Femur (tissue), 1 donor: ENCODE measurements at places on chromosomes 2 and 18.

- DNase-seq = no peak
Observed at GRCh38 chr18:33581856-33582255, 3.8 kb downstream of the ASXL3 start.

- DNase-seq = no peak
Observed at GRCh38 chr2:113278742-113279139, at the start of gene PAX8. PAX8 (minus strand) TSS chr2:113278921; CDS start chr2:113278394, 527 bp downstream.

DNA sequence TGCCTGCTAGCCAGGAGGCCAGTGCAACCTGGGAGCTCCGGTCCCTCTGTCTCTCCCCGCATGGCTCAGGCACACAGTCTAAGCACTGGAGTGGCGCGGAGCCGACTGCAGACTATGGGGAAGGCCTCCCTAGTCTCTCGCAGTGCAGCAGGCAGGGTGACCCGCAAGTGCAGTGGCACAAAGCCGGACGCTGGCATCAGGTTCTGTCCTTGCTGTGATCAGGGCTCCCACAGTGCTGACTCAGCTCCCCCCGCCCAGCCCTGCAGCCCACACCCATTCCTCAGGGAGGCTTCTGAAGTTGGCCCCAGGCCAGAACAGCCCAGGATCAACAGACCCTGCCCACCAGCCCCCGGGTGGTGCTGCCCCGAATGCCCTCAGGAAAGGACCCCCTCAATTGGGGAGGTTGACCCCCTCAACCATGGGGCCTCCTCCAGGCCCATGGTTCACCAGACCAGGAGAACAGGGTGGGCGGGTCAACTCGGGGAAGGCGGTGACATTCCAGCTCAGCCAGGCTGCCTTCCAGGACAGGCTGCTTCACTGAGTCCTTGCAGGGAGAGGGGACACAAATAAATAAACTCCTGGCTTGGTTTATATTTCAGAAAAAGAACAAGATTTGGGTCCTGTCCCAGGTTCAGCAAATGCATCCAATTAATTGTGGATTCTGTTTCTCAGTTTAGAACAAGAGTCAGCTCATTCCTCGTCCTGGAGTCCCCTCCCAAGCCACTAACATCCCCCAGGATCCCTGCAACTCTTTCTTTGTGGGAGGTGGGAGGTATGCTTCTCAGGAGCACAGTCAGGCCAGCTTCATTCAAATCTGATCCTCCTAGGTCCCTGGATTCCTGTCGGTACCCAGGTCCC is 12.2 kb downstream of the BIN1 start:
- peak; percentile 81 for DNase-seq

DNA sequence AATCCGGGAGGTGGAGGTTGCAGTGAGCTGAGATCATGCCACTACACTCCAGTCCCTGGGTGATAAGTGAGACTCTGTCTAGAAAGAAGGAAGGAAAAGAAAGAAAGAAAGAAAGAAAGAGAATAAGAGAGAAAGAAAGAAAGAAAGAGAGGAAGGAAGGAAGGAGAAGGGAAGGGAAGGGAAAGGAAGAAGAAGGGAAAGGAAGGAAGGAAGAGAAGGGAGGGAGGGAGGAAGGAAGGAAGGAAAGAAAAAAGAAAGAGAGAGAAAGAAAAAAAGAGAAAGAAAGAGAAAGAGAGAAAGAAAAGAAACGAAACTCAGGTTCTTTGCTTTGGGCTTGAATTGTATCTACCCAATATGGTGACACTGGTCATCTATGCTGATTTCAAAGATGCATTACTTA is 102.3 kb upstream of the GATA6 start:
- no peak for DNase-seq

GRCh38 chr2:170449034-170449433 is 266.1 kb upstream of the SP5 start:
- no peak for DNase-seq

GRCh38 chr2:9652898-9653479 is 22.2 kb upstream of the YWHAQ start:
- no peak for DNase-seq

- DNase-seq = no peak
Observed at GRCh38 chr2:241109210-241110088, 7.4 kb upstream of the MTERF4 start.

GRCh38 chr18:61770279-61770678 is 122.5 kb downstream of the RNF152 start:
- no peak for DNase-seq

DNA sequence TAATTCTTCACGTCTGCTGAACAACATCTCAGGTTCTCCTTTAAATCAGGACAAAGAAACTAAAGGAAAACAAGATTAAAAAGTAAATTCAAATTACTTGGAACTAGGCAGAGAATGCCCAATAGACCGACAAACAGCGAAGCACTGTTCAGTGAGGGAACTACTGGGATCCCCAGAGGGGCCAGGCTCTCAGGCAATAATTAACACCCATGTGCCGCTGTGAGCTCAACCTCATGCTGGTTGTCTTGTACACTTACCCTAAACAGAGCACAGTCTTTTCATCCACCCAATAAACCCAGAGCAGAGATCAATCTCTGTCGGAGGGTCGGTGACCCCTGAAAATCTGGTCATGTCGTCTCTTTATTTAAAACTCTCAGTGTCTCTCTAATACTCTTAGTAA is 229.9 kb upstream of the CRIM1 start:
- no peak for DNase-seq

DNA sequence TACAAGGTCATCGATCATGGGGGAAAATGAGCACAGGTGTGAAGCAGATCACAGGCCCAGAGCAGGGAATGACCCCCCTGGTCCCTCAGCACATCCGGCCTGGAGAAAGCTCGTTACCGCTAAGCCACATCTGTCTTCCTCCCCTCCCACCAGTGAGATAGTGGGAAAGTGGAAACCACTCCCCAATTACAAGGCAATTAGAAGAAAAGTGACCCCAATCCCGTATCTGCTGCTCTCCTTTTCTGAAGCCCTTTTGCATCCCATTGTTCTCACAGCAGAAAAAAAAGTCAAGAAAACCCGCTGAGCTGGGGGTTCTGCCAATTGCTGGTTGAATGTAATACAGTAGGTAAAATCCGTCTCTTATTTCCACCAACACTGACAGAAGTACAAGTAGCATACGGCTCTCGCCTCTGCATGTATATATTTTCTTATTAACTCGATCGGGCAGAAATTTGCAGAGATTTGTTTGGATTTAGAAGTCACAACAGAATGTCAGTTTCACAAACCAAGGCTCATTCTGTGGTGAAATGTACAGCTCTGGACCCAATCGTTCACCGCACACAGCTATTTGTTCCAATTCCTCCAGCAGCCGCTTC is 287.0 kb downstream of the TCF4 start:
- no peak for DNase-seq

DNA sequence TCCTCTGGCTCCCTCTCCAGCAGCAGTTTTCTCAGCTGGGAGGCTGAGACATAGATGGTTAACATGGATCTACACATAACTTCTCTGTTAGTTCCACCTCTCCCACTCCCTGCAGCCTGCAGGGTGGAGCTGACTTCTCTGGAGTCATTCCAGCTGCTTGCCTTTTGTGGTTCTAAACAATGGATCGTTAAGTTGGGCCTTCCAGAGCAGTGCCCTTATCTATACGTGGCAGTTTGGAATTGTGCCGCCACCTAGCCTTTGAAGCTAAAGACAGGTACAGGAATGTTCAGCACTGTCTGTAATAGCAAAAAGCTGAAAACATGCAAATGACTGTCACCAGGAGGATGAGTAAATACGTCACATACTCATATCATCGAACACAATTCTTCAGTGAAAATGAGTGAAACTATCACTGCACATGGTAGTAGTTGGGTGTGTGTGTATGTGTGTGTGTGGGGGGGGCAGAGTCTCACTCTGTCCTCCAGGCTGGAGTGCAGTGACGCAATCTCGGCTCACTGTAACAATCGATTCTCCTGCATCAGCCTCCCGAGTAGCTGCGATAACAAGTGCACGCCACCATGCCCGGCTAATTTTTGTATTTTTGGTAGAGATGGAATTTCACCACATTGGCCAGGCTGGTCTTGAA is 50.3 kb downstream of the SH2D6 start:
- no peak for DNase-seq

- no peak for DNase-seq
Observed at GRCh38 chr2:128750328-128751165, 431.9 kb upstream of the HS6ST1 start.

DNA sequence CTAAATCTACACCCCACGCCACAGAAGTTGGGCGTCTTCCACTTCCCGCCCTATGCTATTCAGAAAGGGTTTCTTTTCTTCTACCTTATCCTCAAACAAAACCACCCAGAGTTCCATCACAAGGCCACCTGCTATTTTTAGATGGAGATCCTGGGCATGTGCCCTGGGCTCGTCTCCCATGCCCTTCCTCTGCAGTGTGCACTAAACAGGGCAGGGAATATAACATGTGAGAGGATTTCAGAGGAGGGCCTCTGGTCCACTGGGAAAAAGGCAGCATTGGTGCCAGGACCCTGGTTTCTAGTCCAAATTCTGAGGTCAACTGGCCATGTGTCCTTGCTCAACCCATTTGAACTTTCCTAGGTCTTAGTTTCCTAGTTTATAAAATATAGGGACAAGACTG is 320.0 kb downstream of the NCKAP5 start:
- DNase-seq = no peak

GRCh38 chr2:66568650-66569300 is 133.8 kb downstream of the MEIS1 start:
- no peak for DNase-seq

- peak; percentile 50 for DNase-seq
Observed at GRCh38 chr2:164840458-164840929, 1.1 kb downstream of the COBLL1 start.

- no peak for DNase-seq
Observed at GRCh38 chr2:64602436-64602835, 51.3 kb downstream of the SERTAD2 start.

DNA sequence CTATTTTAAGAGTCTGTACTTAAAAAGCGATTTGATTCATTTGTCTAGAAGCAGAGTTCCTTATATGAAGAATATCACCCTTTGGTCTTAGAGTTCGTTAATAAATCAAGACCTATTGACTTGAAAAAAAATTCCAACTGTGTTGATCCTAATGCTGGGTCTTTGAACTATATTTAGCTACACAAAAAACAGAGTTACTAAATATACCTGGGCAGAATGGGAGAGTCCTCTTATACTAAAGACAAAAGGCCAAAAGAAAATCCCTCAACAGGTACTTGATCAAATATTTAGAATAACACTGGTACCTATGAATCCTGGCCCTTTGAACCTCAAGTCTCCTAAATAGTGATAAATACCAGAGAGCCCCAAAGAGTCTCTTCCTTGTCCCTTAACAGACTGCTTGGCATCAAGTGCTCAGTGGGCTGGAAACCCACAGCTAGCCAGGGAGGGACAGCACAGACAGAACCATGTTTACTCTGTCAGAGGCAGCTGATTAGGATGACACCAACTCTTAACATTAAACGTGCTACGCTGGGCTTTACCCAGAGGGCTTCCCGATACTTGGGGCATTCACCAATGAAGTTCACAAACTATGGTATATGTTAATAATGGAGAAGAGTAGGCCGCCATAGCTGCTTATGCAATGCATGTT is 95.1 kb downstream of the FIGN start:
- DNase-seq = no peak

- DNase-seq = peak; percentile 71
Observed at GRCh38 chr2:196233021-196233804, 61.8 kb upstream of the STK17B start.

GRCh38 chr2:234881413-234882241 is 70.2 kb upstream of the SH3BP4 start:
- peak; percentile 84 for DNase-seq

DNA sequence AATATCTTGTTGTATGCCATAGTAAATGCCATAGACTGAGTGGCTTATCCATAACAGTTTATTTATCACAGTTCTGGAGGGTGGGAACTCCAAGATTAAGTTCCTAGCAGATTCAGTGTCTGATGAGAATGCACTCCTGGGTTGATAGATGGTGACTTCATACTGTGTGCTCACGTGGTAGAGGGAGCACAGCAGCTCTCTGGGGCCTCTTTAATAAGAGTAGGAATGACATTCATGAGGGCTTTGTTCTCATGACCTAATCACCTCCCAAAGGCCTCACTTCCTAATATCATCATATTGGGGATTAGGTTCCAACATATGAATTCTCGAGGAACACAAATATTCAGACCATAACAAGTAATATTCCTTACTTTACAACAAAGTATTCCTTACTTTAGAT is 98.1 kb upstream of the SH3BP4 start:
- DNase-seq = no peak

- DNase-seq = no peak
Observed at GRCh38 chr2:58047373-58047935, 848 bp downstream of the VRK2 start.

- DNase-seq = no peak
Observed at GRCh38 chr2:1210352-1210751, 202.9 kb upstream of the TPO start.

- DNase-seq = no peak
Observed at GRCh38 chr2:240785424-240786335, 34.3 kb downstream of the KIF1A start.
